PC-9 (cell line): ENCODE measurements at places on chromosomes 16 and 17. TPM values are rescaled to one million over a fixed set of nuclear protein-coding genes. Genes with fewer than 3 reads are reported as not detected.

- no peak overlapping the region for H3K4me3 ChIP-seq
- DNase-seq, result peak; percentile 59
- no peaks in the 10 kb centered on the region for H3K27me3 ChIP-seq
- H3K27ac ChIP-seq, result no peak overlapping the region
- peaks cover 22% of the 10 kb centered on the region for H3K36me3 ChIP-seq
Observed at GRCh38 chr16:10552998-10553491, 27.4 kb downstream of the EMP2 start.

DNA sequence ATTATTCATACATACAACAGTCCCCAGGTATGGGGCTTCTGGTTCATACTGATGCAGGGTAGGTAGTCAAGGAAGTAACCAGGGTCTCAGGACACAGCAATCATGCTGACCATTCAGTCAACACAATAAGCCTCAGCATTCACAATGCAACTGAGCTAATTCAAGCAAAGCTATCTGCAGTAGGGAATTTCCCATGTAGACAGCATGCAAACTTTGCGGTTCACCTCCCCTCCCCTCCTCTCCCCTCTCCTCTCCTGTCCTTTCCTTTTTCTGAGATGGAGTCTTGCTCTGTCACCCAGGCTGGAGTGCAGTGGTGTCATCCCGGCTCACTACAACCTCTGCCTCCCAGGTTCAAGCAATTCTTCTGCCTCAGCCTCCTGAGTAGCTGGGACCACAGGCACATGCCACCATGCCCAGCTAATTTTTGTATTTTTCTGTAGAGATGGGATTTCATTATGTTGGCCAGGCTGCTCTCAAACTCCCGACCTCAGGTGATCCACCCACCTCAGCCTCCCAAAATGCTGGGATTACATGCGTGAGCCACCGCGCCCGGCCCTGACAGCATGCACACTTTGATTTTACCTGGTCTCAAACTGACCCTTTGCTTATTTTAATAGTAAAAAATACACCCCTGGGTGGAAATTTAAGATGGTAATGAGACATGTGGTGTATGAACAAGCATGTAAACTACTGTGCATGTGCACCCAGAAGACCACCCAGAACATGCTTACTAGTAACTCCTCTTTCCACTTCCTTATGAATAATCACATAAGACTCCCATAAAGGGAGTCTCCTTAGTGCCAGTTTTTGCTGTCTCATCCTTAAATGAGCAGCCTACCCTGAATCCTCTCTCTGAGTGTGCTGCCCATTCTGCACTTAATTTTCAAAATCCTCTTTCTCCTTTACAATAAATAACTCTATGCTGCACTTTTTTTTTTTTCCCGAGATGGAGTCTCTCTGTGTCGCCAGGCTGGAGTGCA, 9.3 kb upstream of the RNF135 start:
- H3K4me1 ChIP-seq, result no peaks in the 10 kb centered on the region
- no peaks in the 10 kb centered on the region for H3K36me3 ChIP-seq

DNA sequence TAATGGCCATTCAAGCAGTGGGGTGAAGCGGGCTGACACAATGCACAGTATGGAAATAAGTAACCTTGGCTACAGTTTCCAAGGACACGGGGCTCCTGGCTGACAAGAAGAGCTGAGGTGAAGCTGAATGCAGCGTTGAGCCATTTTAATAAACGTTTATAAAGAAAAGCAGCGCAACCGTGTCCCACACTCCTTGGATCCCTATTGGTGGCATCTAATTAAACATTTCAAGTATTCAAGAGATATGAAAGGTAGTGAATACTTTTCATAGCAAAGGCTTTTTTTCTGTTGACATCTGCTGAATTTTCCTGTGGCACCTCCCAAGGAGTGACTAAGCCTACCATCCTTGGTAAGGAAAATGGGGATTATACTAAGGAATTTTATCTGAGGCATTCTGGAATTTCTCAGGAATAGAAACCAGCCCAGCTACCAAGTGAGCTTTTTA, 26.5 kb downstream of the DUSP14 start:
- DNase-seq, result no peak
- no peak overlapping the region for H3K27ac ChIP-seq
- no peaks in the 10 kb centered on the region for H3K4me1 ChIP-seq

- peaks cover 56% of the 10 kb centered on the region for H3K4me1 ChIP-seq
- peak; percentile 44 for DNase-seq
- no peaks in the 10 kb centered on the region for H3K27me3 ChIP-seq
- no peak overlapping the region for H3K27ac ChIP-seq
Observed at GRCh38 chr17:45131616-45132319, 547 bp downstream of the PLCD3 start.

DNA sequence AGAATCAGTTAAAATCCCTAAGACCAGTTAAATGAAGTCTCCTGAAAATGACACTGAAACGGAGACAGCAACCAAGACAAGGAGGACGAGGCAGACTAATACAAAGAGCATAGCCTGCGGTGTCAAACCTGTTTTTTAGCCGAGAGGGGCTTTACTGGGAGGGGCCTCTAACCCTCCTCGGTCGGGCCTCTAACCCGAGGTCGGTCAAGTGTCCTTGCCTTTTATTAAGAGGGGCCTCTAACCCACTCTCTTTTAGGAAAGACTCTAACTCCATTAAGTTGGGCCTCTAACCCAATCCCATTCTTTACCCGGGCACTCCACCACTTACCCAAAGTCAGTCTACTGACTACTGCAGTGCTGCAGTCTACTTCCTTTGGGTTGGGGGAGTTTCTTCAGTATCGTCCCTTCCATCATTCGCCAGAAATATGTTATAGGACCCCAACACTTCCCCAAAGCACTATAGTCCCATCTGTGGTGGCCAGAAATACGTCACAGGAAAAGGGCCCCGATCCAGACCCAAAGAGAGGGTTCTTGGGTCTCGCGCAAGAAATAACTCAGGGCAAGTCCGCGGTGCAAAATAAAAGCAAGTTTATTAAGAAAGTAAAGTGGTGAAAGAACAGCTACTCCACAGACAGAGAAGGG, 39.2 kb upstream of the ARL4D start:
- no peaks in the 10 kb centered on the region for H3K27me3 ChIP-seq
- peak overlapping the region; percentile 64 for H3K4me3 ChIP-seq
- H3K4me1 ChIP-seq, result peaks cover 45% of the 10 kb centered on the region
- DNase-seq, result no peak

DNA sequence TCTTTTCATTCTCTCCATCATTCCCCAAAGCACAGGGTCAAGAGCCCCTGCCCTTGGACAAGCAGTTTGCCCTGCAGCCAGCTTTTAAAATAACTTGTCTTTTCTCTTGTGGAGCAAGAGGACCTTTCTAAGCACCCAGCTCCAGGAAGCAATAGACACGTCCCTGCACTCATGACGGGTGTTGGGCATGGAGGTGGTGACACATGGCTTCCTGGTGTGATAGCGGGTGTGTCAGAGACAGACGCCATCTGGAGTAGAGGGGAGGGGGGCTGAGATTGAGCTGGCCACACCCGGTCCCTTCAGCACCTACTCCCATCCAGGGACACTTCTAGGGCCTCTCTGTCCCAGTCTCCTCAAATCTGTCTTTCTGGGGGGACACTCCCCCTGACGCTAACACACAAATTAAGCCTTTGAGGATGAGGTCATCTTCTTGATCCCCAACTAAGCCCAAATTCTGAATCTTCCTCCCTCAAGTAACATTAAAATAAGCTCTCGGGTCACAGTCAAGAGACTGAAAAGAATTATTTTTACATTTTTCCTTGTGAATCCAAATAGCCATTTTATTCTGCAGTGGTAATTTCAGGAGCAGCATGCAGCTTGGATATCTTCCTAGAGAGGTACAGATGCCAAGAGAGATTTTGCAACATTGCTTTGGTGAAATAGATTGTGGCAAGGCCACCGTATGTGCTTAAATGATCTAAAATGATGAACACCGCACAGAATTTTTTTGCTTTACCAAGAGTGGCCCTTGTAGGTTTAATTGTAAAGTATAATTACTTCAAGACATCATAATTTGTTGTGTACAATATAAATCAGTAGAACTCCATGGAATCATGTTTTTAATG, 216.6 kb upstream of the IRX3 start:
- H3K27ac ChIP-seq, result no peak overlapping the region
- no peaks in the 10 kb centered on the region for H3K36me3 ChIP-seq
- H3K27me3 ChIP-seq, result no peaks in the 10 kb centered on the region
- H3K4me1 ChIP-seq, result no peaks in the 10 kb centered on the region

DNA sequence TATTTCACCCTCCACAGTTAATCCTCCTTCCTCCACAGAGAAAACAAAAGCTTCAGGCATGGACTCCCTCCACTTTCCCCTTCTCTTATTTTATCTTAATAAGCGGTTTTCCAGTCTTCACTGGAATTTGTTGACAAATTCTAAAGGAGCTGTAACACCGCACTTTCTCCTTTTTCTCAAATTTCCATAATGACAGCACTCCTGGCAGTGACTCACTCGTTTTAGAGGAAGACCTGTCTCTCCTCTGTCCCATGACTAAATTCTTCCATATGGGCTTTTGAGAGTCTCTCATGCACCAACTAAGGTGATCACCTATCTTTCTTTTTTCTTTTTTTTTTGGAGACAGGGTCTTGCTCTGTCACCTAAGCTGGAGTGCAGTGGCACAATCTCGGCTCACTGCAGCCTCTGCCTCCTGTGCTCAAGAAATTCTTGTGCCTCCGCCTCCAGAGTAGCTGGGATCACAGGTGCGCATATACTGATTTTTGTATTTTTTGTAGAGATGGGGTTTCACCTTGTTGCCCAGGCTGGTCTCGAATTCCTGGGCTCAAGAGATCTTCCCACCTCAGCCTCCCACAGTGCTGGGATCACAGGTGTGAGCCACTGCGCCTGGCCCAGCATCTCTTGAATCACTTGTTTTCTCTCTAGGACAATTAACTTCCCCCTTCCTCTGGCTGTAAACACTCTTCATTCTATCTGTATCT, 7.7 kb downstream of the ITGAM start:
- H3K36me3 ChIP-seq, result no peaks in the 10 kb centered on the region
- no peaks in the 10 kb centered on the region for H3K27me3 ChIP-seq
- no peak overlapping the region for H3K27ac ChIP-seq

GRCh38 chr16:13833515-13833914, 86.4 kb upstream of the ERCC4 start:
- H3K27me3 ChIP-seq, result peaks cover 83% of the 10 kb centered on the region
- no peak overlapping the region for H3K27ac ChIP-seq
- no peak overlapping the region for H3K4me3 ChIP-seq
- H3K36me3 ChIP-seq, result no peaks in the 10 kb centered on the region

GRCh38 chr16:27461483-27462171, 59.7 kb downstream of the IL21R start:
- no peak overlapping the region for H3K27ac ChIP-seq
- no peaks in the 10 kb centered on the region for H3K4me1 ChIP-seq
- no peaks in the 10 kb centered on the region for H3K27me3 ChIP-seq
- H3K36me3 ChIP-seq, result no peaks in the 10 kb centered on the region; the same call in 1 of the 2 replicates
- peak; percentile 68 for DNase-seq

DNA sequence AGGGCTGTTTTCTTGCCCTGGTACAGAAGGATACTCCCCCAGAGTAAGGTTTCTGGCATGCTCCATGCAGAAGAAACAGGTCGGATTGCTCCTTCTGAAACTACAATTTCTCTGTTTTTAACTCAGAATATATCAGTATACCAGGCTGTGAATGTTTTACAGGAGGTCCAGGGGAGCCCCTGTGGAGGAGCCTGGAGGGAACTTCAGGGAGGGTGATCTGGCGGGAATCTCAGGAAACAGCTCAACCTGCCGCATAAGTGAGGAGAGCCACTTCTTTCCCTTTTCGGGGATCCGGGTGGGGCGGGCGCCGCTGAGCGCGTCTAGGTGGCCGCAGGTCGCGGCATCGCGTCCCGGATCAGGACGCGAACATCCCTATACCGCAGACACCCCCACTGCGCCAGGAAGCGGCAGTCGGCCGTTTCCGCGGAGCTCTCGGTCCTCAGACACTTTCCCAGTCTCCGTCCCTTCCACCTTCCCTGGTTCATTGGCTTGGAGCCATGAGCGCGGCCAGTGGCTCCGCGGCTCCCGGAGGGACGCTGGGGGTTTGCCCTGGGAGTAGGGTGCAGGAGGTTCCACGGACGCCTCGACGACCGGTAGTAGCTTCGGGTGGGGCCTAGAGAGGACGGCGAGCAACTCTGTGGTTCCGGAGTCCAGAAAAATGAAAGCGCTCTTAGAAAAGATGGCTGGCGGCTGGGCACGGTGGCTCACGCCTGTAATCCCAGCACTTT, 3.1 kb upstream of the ZNF764 start:
- H3K27me3 ChIP-seq, result no peaks in the 10 kb centered on the region
- no peaks in the 10 kb centered on the region for H3K36me3 ChIP-seq
- no peak overlapping the region for H3K27ac ChIP-seq
- peaks cover 19% of the 10 kb centered on the region for H3K4me1 ChIP-seq

GRCh38 chr16:799111-799947, 1.2 kb downstream of the GNG13 start:
- H3K4me1 ChIP-seq, result peaks cover 14% of the 10 kb centered on the region
- no peak for DNase-seq
- peaks cover 27% of the 10 kb centered on the region for H3K27me3 ChIP-seq
- H3K4me3 ChIP-seq, result no peak overlapping the region

GRCh38 chr16:16850274-16850673, 471.3 kb downstream of the NPIPA7 start:
- no peaks in the 10 kb centered on the region for H3K27me3 ChIP-seq
- H3K27ac ChIP-seq, result no peak overlapping the region
- H3K36me3 ChIP-seq, result no peaks in the 10 kb centered on the region
- no peak for DNase-seq
- no peak overlapping the region for H3K4me3 ChIP-seq
- H3K4me1 ChIP-seq, result no peaks in the 10 kb centered on the region

- H3K27me3 ChIP-seq, result peaks cover 42% of the 10 kb centered on the region
- H3K27ac ChIP-seq, result no peak overlapping the region
- no peaks in the 10 kb centered on the region for H3K4me1 ChIP-seq
- H3K4me3 ChIP-seq, result no peak overlapping the region
Observed at GRCh38 chr17:55673743-55674506, 48.7 kb downstream of the TMEM100 start.

GRCh38 chr16:49620158-49620868, 235.6 kb downstream of the ZNF423 start:
- H3K4me1 ChIP-seq, result no peaks in the 10 kb centered on the region
- no peaks in the 10 kb centered on the region for H3K36me3 ChIP-seq
- peaks cover 44% of the 10 kb centered on the region for H3K27me3 ChIP-seq

DNA sequence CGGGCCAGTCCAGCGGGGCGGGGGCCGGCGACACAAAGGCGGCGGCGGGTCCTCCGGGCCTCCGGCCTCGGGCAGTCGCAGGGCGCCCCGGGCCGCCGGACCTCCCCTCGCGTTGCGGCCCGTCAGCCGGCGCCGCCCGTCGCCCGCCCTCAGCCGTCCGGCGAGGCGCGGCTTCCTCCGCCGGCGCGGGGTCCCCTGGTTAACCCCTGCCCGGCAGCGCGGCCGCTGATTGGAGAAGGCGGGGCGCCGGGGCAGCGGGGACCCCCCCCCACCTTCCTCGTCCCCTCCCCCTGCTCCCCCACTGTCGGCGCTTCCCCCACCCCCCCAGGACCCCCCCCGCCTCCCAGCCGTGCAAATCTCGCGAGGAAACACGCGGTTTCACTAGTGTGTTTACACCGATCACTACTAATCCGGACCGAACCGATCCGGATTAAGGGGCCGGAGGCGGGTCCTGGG, at the start of gene TLK2:
TLK2 (plus strand) TSS at position 402 of the 456 bp plus-strand sequence. CDS start 2,301 bp downstream, outside the sequence.
- peak within 1 kb of the TSS; percentile 61 for H3K27ac ChIP-seq
- no peaks in the 10 kb centered on the region for H3K27me3 ChIP-seq
- peak within 1 kb of the TSS; percentile 93 for H3K4me3 ChIP-seq
- DNase-seq, result peak; percentile 51
- H3K36me3 ChIP-seq, result 0 out of 2 replicates have a peak, but pooled peaks cover 7% of the 10 kb centered on the region

- H3K27me3 ChIP-seq, result no peaks in the 10 kb centered on the region
- no peak for DNase-seq
- H3K27ac ChIP-seq, result no peak overlapping the region
- peaks cover under 1% of the 10 kb centered on the region for H3K4me1 ChIP-seq
- H3K36me3 ChIP-seq, result no peaks in the 10 kb centered on the region
- H3K4me3 ChIP-seq, result no peak overlapping the region
Observed at GRCh38 chr17:57135789-57136291, 50.8 kb downstream of the AKAP1 start.

The ENPP7 gene
- not detected in 2 replicates for total RNA-seq

The NTN3 gene
- total RNA-seq, result 0.87 and 0.90 TPM in 2 replicates

The DHRS11 gene
- total RNA-seq, result 18.0 and 24.2 TPM in 2 replicates

The FSCN2 gene
- 4.3 and 11.5 TPM in 2 replicates for total RNA-seq

The ZSCAN10 gene
- total RNA-seq, result 0.23 TPM in 1 of 2 replicates, not detected in the other

The NME4 gene
- total RNA-seq, result 157 and 159 TPM in 2 replicates
